ENCODE measurements at places on chromosomes 4 and X. TPM values are rescaled to one million over a fixed set of nuclear protein-coding genes. Genes with fewer than 3 reads are reported as not detected.

Gene GAGE12F
- total RNA-seq, result not detected

Gene MAGEB1
- total RNA-seq, result not detected

DNA sequence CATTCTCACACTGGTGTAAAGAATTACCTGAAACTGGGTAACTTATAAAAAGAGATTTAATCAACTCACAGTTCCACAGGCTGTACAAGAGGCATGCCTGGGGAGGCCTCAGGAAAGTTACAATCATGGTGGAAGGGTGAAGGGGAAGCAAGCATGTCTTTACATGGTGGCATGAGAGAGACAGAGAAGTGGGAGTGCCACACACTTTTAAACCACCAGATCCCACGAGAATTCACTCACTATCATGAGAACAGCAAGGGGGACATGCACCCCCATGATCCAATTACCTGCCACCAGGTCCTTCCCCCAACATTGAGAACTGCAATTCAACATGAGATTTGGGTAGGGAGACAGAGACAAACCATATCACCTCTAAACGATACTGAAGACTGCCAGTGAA, 23.0 kb downstream of the EPGN start:
- H3K4me1 ChIP-seq, result no peaks in the 10 kb centered on the region
- H3K27me3 ChIP-seq, result peaks cover 12% of the 10 kb centered on the region
- no peaks in the 10 kb centered on the region for H3K36me3 ChIP-seq
- H3K27ac ChIP-seq, result no peak overlapping the region
- no peak overlapping the region for H3K4me3 ChIP-seq

- H3K4me1 ChIP-seq, result no peaks in the 10 kb centered on the region
- no peak overlapping the region for H3K27ac ChIP-seq
- H3K4me3 ChIP-seq, result no peak overlapping the region
These were observed 19.1 kb upstream of the HSFX4 start for GRCh38 chrX:149910178-149910695.

Gene ADH7
- not detected for total RNA-seq

DNA sequence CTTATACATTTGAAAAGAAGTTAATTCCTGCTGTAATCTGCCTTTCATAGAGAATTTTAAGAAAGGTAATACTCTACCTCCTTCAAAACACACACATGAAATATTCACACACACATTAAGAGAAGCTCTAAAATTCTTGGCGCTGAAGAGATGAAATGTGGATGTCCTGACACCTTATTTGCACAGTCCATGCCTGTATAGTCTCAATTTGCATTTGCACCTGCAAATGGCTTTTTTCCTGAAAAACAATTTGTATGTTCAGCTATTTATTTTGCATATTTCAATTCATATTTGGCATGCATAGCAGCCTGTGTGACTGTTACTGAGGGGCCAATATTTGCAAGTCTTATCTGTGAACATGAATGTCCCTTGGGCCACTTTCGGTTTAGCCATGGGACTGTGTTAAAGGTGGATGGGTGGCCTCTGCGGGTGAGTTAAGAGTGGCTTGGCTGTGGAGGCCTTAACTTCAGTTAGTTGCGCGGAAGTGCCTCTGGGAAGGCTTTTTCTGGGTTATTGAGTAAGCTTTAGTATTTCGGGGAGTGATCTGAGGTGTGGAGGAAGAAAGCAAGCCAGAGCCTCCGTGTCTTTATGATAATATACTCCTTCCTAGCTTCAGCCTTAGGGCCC, 443.3 kb upstream of the FAT1 start:
- H3K27me3 ChIP-seq, result no peaks in the 10 kb centered on the region
- no peak overlapping the region for H3K27ac ChIP-seq
- H3K4me1 ChIP-seq, result no peaks in the 10 kb centered on the region
- H3K36me3 ChIP-seq, result no peaks in the 10 kb centered on the region
- DNase-seq, result no peak

DNA sequence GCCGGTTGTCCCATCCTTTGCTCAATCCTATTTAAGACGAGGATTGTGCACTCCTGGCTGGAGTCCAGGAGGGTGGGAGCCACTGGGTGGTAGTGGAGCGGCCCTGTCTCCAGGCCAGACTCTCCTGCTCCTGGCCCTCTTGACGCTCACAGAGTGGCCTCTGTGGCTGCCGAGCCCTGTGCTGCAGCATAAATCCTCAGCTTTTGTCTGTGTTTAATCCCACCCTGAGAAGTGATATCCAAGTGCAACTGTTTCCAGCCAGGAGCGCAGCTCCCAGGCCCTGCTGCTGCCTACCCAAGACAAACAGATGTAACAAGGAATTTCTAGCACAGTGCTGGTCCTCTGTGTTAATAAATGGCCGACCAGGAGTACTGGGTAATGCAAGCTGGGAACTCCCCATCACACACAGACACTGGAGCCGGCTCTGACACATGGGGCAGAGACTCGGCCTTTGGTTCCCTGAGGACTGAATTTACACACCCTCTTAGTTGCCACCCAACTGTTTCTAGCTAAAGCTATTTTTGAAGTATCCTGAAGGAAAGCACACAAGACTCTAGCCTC, 85.3 kb downstream of the GATB start:
- H3K27ac ChIP-seq, result no peak overlapping the region
- DNase-seq, result no peak
- H3K27me3 ChIP-seq, result no peaks in the 10 kb centered on the region
- H3K4me1 ChIP-seq, result no peaks in the 10 kb centered on the region
- no peak overlapping the region for H3K4me3 ChIP-seq
- H3K36me3 ChIP-seq, result no peaks in the 10 kb centered on the region

Gene SPANXA2
- total RNA-seq, result not detected

DNA sequence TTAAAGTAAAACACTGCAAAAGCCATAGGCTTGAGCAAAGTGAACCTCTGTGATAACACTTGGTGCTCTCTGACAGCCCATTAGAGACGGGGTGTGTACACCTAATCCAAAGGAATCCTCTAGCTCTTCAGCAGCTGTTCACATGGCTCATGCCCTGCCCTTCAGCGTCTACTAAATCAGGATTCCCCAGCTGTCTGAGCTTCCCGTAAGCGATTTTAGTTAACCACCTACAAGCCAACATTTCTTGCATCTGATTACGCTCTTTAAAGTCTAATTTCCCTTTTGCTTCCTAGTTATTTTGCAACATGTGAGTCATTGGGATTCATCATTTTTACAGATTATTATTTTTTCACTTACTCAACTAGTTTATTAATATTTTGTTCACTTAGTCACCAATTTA, 6.5 kb downstream of the DMD start:
- no peaks in the 10 kb centered on the region for H3K4me1 ChIP-seq
- H3K27me3 ChIP-seq, result no peaks in the 10 kb centered on the region
- H3K4me3 ChIP-seq, result no peak overlapping the region

GRCh38 chrX:27680726-27681125, 90.6 kb downstream of the DCAF8L2 start:
- no peak for DNase-seq
- H3K4me1 ChIP-seq, result no peaks in the 10 kb centered on the region
- H3K27ac ChIP-seq, result no peak overlapping the region
- no peaks in the 10 kb centered on the region for H3K36me3 ChIP-seq
- no peaks in the 10 kb centered on the region for H3K27me3 ChIP-seq

Gene PRR32
- total RNA-seq, result not detected

- no peak for DNase-seq
- H3K36me3 ChIP-seq, result no peaks in the 10 kb centered on the region
- H3K27me3 ChIP-seq, result peaks cover 2% of the 10 kb centered on the region
- H3K4me3 ChIP-seq, result no peak overlapping the region
- H3K4me1 ChIP-seq, result no peaks in the 10 kb centered on the region
These were observed 73.7 kb upstream of the WDR44 start for GRCh38 chrX:118272242-118272641.

- no peaks in the 10 kb centered on the region for H3K4me1 ChIP-seq
- no peak for DNase-seq
These were observed 25.5 kb upstream of the LRCH2 start for GRCh38 chrX:115259238-115259875.

DNA sequence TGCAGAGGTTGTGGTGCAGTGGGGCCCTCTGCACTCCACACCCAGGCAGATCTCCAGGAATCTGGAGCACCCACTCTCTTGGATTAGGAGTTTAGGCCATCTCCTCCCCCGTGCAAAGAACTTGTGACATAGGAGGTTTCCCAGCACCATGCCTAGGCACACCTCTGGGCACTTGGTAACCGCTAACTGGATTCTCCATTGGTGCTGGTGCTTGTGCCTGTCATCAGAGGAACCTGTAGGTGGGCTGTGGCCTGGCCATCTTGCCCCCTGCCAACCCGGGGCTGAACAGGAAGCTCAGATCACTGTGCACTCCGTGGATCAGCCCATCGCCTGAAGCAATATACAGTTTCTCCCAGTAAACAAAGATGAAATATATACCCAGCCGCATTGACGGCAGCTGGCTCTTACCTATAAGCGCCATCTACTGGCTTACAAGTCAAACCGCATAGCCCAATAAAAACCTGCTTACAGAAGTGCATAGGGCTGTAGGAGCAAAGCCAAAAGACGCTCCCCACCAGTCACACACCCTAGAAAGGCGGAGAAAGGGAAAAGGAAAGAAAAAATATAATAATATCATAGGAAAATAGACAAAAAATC, 19.1 kb upstream of the TEX13B start:
- no peaks in the 10 kb centered on the region for H3K36me3 ChIP-seq
- no peaks in the 10 kb centered on the region for H3K4me1 ChIP-seq
- H3K4me3 ChIP-seq, result no peak overlapping the region
- DNase-seq, result peak; percentile 23
- no peak overlapping the region for H3K27ac ChIP-seq

DNA sequence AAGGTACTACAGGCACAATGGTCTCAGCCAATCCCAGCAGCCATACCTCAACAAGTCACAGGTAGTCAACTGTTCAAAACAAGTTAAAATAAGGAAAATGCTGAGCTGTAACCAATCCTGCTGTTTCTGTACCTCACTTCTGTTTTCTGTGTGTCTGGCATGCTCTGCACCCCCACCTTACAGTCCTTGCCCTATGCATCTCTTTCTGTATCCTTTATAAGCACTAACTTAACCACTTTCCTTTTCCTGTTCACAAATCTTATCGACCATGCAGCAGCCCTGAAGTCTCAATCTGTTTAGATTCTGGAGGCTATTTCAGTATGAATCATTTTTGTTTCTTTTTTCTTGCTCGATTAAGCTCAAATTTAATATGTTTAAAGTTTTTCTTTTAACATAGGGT, 12.5 kb upstream of the FAM13A start:
- no peak for DNase-seq
- no peak overlapping the region for H3K4me3 ChIP-seq
- peaks cover 5% of the 10 kb centered on the region for H3K4me1 ChIP-seq
- H3K27me3 ChIP-seq, result peaks cover 3% of the 10 kb centered on the region
- H3K27ac ChIP-seq, result no peak overlapping the region

Measured in activated CD8-positive, alpha-beta T cell treated with anti-CD3 and anti-CD28 coated beads, Interleukin-2, amount 10 ng/mL, durations not matched to agents 7 days and 5 days (primary cell).